ENCODE measurements at places on chromosomes 7 and 10.

DNA sequence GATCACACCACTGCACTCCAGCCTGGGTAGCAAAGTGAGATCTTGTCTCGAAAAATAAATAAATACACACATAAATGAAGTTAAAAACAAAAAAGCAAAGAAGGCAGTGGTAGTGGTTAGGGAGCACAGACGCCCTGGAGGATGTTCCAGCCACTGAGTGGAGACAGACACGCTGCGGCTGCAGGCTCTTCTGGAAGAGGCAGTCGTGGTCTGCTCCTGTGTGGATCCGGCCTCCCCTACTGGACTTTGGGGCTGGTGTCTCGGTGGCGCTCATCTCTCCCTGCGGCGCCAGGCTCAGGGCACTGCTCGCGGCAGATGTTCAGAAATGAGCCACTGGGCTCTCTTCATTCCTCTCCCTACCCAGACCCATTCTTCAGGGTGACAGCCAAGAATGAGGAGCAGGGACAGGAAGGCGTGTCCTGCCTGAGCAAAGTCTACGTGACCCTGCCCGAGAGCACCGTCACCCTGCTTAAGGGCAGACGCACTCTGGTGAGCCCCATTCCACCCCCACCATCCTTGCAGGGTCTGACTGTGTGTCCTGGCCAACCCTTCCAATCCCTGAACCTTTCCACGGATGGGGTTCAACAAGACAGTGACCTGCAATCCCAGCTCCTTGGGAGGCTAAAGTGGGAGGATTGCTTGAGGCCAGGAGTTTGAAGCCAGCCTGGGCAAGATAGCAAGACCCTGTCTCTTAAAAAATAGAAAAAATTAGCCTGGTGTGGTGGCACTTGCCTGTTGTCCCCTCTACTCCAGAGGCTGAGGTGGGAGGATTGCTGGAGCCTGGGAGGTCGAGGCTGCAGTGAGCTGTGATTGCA, 26.2 kb downstream of the ZAN start:
- DNase-seq: no peak

DNA sequence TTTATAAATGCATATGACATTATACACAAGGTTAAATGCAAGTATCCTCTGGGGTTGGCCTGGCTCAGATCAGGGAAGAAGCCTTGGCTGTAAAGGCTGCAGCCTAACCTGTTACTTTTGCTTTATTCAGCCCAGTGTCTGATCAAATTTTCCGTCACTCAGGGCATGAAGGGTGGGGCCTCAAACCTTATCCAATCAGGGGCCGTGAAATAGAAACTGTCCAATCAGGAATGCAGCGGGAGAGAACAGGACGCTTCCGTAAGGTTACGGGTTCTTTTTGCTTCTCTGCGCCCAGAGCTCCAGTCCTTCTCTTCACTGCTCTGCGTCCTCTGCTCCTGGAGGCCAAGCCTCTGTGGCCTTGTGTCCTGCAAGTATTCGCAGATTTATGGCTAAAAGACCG, at the start of gene ZNF716:
Gene ZNF716, plus strand, starts transcription at position 274 of the 400 bp plus-strand sequence. Its CDS starts 112 bp downstream, at position 386.
- DNase-seq: no peak

DNA sequence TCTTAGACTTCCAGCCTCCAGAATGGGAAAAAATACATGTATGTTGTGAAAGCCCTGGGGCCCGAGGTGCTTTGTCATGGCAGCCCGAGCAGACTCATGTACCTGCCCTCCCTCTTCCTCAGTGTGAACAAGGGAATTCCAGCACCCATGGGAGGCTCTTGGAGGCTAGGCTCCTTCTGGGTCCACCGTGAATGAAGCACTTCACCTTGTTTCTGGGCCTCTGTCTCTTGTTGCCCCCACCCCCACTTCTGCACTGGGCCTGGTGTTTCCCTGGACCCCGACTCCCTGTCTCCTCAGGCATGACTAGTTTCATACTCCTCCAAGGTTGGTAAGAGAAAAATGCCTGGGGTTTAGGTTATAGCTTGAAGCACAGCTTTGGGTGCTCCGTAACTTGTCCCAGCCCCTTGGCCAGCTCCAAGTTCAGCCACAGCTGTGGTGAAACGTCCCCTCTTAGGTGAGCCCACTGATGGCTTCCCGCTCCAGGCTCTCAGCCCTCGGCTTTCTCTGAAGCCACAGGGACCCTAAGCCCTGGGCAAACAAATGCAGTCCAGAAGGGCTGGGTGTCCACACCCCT, 30.2 kb upstream of the ARHGAP22 start:
- DNase-seq: no peak

DNA sequence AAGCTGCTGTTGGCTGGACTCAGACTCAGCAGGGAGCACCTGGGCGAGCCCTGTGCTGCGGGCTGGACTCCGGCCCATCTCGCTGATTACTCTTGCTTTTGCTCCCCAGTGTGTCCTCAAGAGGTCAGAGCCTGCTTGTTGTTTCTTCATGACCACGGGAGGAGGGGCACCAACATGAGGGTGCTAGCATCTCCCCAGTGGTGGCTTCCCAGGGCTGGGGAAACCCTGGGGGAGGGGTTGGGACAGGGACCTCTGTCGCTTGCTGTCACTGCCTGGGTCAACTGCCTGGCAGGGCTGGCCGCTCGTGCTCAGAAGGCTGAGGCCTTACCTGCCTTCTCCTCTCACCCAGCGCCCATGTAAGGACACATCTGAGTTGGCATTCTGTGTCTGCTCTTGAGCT, 152.3 kb upstream of the SHH start:
- no peak for DNase-seq

- DNase-seq: peak; percentile 67
These were observed 9.6 kb upstream of the AGR3 start for GRCh38 chr7:16891338-16891737.

DNA sequence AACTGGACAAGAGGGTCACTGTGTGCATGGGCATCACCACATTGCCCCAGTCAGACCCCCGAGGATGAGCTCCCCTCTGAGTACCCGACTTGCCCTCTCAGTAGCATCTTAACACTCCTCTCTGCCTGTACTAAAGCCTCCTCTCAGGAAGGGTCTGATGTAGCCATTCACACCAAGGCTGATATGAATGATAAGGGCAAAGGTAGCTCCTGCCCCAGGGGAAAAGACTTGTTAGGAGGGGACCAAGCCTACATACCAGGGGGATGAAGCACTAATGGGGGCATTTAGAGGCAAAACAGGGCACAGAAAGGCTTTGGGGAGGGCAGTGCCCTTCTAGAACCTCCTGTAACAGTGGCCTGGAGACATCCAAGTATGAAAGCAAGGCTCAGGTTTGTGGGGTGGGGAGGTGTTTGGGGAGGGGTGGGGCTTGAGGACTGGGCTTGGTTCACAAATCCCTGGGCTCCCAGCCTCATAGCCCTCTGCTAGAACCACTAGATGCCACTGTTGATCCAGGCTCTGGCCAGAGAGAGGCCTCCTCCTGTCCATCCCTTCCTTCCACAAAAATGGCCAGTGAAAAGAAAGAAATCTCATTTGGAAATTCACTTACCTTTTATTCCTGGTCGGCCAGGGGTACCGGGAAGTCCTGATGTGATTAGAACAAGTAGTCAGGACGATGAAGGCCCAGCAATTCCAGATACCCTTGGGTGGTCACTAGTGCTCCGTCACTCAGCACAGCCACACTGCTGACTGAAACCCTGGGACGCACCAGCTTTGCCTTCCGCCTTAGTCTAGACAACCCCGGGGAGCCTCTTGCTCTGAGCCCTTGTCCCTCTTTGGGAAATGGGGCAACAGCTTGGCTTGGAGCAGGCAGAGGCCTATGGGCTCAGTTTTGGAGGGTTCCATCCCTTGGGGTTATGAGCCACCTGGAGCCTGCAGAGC, 40.3 kb downstream of the COL17A1 start:
- DNase-seq: peak; percentile 75

GRCh38 chr10:26112532-26112931, 104.0 kb upstream of the GAD2 start:
- peak; percentile 1 for DNase-seq

DNA sequence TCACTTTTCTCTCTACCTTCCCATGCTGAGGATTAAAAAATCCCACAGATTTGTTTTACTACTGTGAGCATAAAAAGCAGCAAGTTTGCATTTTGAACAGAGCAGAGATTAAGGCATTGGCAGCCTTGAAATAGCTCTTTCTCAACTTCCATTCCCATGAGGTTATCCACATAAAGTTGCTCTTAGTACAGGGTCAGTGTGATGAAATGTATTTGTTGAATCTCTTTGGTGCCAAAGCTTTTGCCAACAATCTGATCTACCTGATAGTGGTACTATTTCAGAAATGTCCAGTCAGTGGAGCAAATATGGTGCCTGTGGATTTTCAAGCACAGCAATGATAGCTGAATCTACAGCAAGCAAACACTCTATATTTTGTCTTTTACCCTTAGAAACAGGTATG, 254.8 kb downstream of the INHBA start:
- DNase-seq: peak; percentile 68

DNA sequence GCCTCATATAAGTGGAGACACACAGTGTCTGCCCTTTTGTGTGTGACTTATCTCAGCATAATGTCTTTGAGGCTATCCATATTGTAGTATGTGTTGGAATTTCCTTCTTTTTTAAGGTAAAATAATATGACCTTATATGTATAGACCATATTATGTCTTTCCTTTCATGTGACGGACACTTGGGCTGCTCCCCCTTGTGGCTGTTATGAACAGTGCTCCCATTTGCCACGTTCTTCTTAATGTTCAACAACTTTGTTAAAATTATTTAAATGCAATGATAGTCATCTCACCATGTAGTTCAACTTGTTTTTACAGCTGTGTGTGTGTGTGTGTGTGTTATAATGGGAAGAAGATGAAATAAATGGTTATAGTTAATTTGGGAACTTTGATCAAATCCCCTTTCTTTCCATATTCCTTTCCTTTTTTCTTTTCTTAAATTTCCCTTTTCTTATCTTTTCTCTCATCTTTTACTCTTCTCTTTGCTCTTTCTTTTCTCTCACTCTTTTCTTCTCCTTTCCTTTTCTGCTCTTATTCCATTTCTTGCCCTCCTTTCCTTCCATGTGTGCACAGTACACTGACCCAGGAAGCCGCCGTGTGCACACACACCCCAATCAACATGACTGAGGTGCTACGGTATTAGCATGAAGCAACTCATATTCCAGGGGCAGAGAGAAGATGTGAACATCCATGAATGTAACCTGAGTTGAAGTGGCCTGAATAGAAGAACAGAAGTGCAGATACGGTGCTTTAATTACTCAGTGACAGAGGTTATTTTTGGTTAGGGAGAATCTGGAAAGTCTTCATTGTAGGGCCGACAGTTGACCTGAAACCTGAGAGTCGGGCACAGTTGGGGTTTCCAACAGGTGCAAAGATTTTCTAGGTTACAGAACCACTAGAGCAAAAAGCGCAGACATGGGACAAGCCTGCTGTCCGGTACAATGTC, 596.6 kb downstream of the SDK1 start:
- DNase-seq: peak; percentile 56

- no peak for DNase-seq
These were observed 251.5 kb upstream of the PLPP4 start for GRCh38 chr10:120205368-120206018.

DNA sequence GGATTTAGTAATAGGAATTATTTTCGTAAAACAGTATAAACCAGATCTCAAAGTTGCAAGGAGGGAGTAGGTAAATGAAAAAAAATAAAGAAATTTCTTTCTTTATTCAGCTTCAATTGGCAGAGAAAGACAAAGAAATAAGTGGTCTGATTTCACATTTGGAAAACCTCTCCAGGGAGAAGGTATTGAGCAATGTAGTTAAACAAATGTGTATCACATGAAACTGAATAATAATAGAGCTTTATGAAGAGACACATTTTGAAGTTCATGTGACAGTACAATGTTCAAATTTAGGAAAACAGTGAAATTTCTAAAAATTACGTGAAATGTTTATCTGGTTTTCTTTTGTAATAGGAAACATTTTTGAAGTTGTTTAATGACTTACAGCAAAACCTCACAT, 63.0 kb downstream of the TAX1BP1 start:
- DNase-seq: peak; percentile 84

DNA sequence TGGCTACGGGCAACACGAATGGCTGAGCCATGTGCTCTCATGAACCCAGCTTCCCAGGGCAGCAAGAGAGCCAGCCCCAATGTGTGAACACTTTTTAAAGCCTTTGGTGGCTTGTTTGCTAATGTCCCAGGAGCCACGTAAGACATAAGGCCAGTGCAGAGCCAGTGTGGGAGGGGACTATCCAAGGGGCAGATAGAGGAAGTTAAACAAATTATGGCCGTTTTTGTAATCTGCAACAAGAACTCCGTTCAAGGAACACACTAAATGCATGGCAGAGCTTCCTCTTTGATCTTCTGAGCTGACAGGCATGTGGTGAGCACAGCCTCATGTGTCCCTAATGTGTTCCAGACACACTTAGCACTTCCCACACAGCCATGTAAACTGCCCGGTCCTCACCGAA, 133.3 kb downstream of the TEX36 start:
- DNase-seq: no peak

- no peak for DNase-seq
These were observed 48.4 kb downstream of the GATA3 start for GRCh38 chr10:8102708-8103401.

GRCh38 chr7:29606287-29606721, 42.7 kb downstream of the PRR15 start:
- peak; percentile 83 for DNase-seq

DNA sequence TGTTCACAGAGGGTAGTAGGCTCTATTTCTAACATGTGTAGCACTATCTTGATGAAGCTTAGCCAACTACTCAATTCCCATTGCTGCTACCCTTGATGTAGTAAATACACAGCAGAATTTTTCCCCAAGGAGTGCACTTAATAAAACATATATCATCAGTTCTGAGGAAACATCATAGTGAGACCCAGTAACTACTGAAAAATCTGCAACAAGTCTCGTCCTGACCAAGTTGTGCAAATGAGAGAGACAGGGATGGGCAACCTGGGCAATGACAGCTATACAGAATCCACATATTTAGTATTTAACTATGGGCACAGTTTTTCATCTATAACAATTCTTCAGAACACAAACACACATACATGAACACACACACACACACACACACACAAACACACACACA, 1073.8 kb upstream of the SORCS1 start:
- DNase-seq: no peak

DNA sequence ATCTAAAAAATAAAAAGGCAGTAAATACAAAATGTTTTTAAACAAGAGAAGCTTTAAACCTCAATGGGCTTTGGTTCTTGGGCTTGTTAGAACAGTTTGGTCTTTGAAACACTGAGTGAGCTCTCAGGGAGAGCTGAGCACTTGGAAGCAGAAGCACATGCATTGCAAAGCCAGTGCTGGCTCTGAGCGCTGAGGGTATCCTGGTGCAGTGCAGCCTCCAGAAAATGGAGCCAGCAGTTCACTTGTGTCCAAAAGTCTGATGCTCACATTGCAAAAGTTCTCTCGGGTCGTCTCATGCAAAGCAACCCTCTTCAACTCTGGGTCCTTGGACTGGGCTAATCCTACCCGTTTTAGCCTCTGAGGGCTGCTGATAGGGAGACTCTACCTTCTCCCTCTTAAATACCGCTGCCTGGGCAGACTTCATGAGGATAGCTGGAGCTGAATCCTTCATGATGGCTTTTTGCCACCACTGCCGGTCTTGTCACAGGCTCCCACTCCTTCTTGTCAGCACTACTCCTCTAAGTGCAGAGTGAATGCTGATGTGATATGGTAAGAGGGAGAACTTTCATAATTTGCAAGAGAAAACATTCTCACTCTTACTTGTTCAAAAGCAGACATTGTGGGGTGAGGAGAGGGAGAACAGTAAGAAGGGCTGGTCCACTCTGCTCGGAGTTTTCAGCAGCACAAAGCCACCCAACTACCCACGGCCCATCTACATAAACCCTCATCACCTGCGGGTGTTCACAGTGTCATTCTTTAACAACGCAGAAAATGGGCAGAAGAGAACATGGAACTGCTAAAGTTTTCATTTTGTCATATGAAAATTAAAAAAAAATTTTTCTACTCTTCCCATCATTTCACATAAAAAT, 42.2 kb upstream of the BMPER start:
- no peak for DNase-seq

GRCh38 chr7:1245524-1246050, 12.9 kb downstream of the UNCX start:
- DNase-seq: no peak

All from fibroblast of mammary gland (primary cell).